Right atrium auricular region (tissue), 2 donors: ENCODE measurements at places on chromosomes 12 and 14.
A peak's percentile ranks its signal among the peaks of the same experiment; 100 is the strongest.

DNA sequence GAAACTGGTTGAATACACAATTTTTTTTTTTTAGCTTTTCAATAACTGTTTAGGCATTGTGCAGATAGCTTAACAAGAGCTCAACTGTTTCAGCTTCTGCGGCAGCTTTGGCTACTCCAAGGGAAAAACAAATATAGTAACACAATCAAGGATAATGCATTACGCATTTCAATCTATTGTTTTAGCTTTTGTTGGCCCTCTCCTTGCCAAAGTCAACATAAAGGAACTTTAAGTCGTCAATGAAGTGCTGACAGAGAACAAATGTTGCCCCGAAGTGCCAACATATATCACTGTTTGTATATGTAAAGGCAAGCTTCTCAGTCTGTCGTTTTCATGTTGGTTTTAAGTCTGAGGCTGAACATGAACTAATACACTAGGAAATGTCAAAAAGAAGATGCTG is 1087.4 kb upstream of the FLRT2 start:
- H3K36me3 ChIP-seq = no peaks in the 10 kb centered on the region
- H3K27ac ChIP-seq = no peak overlapping the region
- no peaks in the 10 kb centered on the region for H3K27me3 ChIP-seq
- no peak for DNase-seq
- no peaks in the 10 kb centered on the region for H3K4me1 ChIP-seq

GRCh38 chr12:110015132-110015531 is 15.9 kb downstream of the ANKRD13A start:
- no peaks in the 10 kb centered on the region for H3K4me1 ChIP-seq
- H3K36me3 ChIP-seq = peaks cover 54% of the 10 kb centered on the region
- H3K27ac ChIP-seq = no peak overlapping the region
- no peak for DNase-seq
- H3K4me3 ChIP-seq = no peak overlapping the region

- DNase-seq = no peak
- no peaks in the 10 kb centered on the region for H3K36me3 ChIP-seq
- no peaks in the 10 kb centered on the region for H3K27me3 ChIP-seq
- no peak overlapping the region for H3K4me3 ChIP-seq
Measured at GRCh38 chr14:63322897-63323573, 4.3 kb upstream of the GPHB5 start.

- no peak overlapping the region for H3K27ac ChIP-seq
- no peak for DNase-seq
- no peak overlapping the region for H3K4me3 ChIP-seq
Measured at GRCh38 chr14:98198385-98198784, 1073.6 kb downstream of the BCL11B start.

- H3K27me3 ChIP-seq = no peaks in the 10 kb centered on the region
- no peak for DNase-seq
- H3K36me3 ChIP-seq = no peaks in the 10 kb centered on the region
- no peak overlapping the region for H3K4me3 ChIP-seq
Measured at GRCh38 chr12:21169878-21170472, 39.0 kb downstream of the SLCO1B1 start.

DNA sequence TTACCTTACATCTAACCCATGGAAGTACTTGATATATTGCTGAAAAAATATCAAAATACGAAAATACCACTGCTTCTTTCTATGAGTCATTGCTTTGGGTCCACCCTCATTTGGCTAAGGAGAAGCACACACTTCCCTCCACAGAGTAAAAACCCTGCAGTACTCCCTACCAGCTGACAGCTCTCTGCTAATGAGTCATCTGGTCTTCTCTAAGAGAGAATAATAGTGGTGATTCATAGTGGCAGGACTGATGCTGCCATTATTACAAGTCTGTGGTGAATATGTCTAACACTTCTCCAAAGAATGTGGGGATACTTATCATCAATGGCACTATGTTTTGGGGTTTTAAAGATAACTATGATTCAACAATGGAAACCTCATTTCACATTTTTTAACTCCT is 90.7 kb downstream of the PPFIA2 start:
- no peaks in the 10 kb centered on the region for H3K4me1 ChIP-seq
- DNase-seq = no peak
- H3K36me3 ChIP-seq = no peaks in the 10 kb centered on the region
- H3K27me3 ChIP-seq = no peaks in the 10 kb centered on the region

- H3K27me3 ChIP-seq = no peaks in the 10 kb centered on the region
- H3K4me3 ChIP-seq = no peak overlapping the region
- no peak for DNase-seq
- H3K36me3 ChIP-seq = no peaks in the 10 kb centered on the region
Measured at GRCh38 chr12:116137318-116137717, 140.2 kb downstream of the MED13L start.

DNA sequence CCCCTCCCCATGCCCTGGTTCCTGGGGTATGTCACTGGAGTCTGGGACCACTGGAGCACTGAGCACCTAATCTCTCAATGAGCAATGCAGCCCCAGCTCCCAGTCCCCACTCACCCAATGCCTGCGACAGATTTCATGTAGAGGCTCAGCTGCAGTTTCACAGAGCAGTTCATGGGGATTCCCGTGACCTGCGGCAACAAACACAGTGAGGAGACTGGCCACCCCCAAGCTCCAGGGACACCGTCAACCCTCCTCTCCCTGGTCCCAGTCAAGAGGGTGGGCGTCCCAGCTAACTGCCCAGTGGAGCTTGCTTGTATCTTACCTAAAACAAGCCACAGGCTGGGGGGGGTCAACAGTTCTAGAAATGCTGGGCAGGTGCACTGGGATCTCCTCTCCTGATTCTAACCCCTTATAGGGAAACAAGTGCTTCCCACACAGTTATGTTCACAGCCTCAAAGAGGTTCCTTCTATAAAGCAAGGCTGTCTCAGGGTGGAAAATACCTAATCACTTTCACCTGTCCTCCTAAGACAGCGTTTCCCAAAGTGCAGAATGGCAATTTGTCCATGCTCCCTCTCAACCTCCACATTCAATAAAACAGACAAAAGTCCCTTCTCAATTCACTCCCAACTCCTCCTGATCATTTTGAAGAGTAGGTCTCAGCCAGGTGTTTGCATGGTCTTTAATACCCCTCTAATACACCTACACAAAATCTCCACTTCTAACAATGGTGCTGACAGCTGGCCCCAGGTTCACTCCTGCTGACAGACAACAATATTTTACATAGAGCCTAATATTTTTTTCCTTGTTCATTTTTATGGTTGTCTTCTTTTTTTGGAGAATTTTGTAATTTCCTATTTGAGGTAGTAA is 68.3 kb downstream of the SCARB1 start:
- H3K36me3 ChIP-seq = no peaks in the 10 kb centered on the region
- H3K27ac ChIP-seq = no peak overlapping the region
- DNase-seq = no peak
- no peaks in the 10 kb centered on the region for H3K27me3 ChIP-seq
- no peaks in the 10 kb centered on the region for H3K4me1 ChIP-seq

DNA sequence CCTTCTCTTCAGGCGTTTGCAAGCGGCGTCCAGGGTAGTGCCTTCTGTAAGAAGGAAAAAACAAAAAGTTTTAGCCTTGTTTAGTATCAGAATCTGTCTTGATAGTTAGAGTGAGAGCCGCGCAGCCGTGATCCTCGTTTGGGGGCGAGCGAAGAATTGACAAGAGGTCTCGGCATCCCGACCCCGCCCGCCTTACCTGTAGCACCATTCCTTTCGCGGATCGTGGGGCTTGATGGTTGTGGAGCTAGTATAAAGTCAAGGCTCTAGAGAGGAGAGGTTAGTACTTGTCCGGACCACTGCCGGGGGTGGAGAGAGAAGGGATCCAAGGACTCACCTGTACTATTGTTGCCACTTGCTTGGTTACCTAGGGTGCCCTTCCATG is 494 bp downstream of the TMTC3 start:
- DNase-seq = no peak
- H3K4me3 ChIP-seq = peak overlapping the region; percentile 82
- peak overlapping the region; percentile 51 for H3K27ac ChIP-seq
- no peaks in the 10 kb centered on the region for H3K27me3 ChIP-seq
- peaks cover 26% of the 10 kb centered on the region for H3K4me1 ChIP-seq

- H3K4me1 ChIP-seq = peaks cover 47% of the 10 kb centered on the region
- H3K27ac ChIP-seq = peak overlapping the region; percentile 97
- H3K27me3 ChIP-seq = no peaks in the 10 kb centered on the region
Measured at GRCh38 chr14:68977718-68978171, 1.4 kb downstream of the ACTN1 start.

- no peak overlapping the region for H3K27ac ChIP-seq
- no peaks in the 10 kb centered on the region for H3K4me1 ChIP-seq
- H3K36me3 ChIP-seq = no peaks in the 10 kb centered on the region
- no peak overlapping the region for H3K4me3 ChIP-seq
- no peaks in the 10 kb centered on the region for H3K27me3 ChIP-seq
Measured at GRCh38 chr12:130281153-130281799, 56.4 kb upstream of the PIWIL1 start.

- no peaks in the 10 kb centered on the region for H3K36me3 ChIP-seq
- H3K4me1 ChIP-seq = peaks cover 51% of the 10 kb centered on the region
- H3K27ac ChIP-seq = no peak overlapping the region
- no peak overlapping the region for H3K4me3 ChIP-seq
Measured at GRCh38 chr14:60653701-60654161, 4.5 kb upstream of the SIX1 start.

GRCh38 chr14:67502867-67503266 is 14.3 kb upstream of the TMEM229B start:
- H3K27me3 ChIP-seq = no peaks in the 10 kb centered on the region
- DNase-seq = no peak
- no peaks in the 10 kb centered on the region for H3K4me1 ChIP-seq
- no peaks in the 10 kb centered on the region for H3K36me3 ChIP-seq

GRCh38 chr12:16352481-16352880 is 5.0 kb downstream of the MGST1 start:
- DNase-seq = no peak
- no peaks in the 10 kb centered on the region for H3K4me1 ChIP-seq
- no peaks in the 10 kb centered on the region for H3K36me3 ChIP-seq
- no peak overlapping the region for H3K27ac ChIP-seq

- no peak overlapping the region for H3K27ac ChIP-seq
- no peaks in the 10 kb centered on the region for H3K36me3 ChIP-seq
- H3K4me1 ChIP-seq = peaks cover 19% of the 10 kb centered on the region
- DNase-seq = no peak
Measured at GRCh38 chr12:32512910-32513309, 113.6 kb downstream of the FGD4 start.

DNA sequence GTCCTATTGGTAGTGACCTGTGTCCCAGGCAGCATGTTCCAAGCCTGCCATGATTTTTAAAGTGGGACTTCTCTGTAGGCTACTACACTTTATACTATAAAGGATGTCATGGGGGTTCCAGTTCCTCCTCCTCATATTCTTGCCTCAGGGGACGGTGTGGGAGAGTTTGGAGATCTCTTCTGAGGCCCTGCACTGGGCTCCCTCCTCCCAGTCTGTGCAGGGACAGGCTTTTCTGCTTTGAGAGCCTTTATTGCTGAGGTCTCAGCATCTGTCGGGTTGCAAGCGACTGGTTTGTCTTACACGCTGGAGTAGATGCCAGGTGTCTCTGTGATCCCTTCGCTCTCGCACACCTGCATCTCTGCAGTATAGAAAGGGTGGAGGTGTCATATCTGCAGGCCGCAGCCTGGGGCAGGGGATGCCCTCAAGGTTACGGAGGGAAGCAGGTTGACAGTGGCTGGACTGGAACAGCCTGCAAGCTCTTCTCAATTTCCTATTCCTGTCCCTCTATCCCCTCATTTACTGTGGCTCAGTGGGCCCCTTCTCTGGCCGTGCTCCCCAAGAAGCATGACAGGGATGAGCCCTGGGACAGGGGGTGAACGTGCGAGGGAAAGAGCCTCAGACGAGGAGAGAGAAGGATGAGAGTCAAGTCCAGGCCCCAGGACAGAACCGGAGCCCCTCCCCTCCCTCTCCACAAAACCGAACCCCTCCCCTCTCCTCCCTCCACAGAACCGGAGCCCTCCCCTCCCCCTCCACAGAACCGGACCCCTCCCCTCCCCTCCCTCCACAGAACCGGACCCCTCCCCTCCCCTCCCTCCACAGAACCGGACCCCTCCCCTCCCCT is 51.3 kb downstream of the SLC6A12 start:
- no peaks in the 10 kb centered on the region for H3K4me1 ChIP-seq
- no peaks in the 10 kb centered on the region for H3K27me3 ChIP-seq
- no peaks in the 10 kb centered on the region for H3K36me3 ChIP-seq
- DNase-seq = no peak
- H3K4me3 ChIP-seq = no peak overlapping the region
- no peak overlapping the region for H3K27ac ChIP-seq

DNA sequence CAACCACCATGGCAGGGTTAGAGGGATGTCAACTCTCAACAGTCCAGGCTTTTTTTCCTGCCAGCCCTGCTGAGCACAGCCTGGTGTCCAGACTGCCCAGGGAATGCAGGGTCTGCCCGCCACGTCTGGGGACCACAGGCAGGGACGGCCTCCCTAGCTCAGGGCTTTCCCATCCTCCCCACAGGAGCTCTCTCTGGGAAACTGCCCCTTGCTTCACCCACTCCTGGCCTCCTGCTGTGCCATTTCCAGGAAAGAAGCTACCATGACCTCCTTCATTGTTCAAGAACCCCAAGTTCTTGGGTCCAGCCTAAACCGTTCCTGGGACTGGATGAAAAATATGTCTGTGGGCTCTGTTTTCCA is 4.8 kb downstream of the SCNN1A start:
- H3K4me1 ChIP-seq = peaks cover 7% of the 10 kb centered on the region
- DNase-seq = no peak
- no peaks in the 10 kb centered on the region for H3K27me3 ChIP-seq
- no peak overlapping the region for H3K4me3 ChIP-seq
- H3K36me3 ChIP-seq = no peaks in the 10 kb centered on the region

DNA sequence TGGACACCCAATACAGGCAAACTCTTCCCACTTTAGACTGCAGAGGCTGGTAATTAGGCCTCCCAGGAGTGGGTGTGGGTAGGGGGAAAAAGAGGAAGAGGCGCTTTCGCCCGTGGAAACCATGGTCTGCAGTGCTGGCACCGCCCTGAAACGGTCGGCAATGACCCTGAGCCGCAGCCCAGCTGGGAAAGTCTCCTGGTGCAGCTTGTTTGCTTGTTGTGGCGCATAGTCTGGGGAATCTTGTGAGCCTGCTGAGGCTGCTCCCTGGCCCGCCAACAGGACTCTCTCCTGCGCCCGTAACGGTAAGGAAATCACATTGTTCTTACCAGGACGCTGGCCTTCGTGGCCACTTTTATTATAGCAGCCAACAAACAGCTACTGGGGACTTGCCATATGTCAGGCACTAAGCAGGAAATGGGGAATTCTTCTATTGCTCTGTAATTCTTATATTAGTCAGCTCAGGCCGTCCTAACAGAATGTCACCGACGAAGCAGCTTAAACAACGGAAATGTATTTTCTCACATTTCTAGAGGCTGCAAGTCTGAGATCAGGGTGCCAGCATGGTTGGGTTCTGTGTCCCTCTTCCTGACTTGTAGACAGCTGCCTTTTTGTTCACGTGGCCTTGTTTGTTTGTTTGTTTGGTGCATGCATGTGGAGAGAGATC is 52.5 kb upstream of the RIN3 start:
- no peaks in the 10 kb centered on the region for H3K36me3 ChIP-seq
- H3K27ac ChIP-seq = peak overlapping the region; percentile 58
- H3K4me3 ChIP-seq = no peak overlapping the region

DNA sequence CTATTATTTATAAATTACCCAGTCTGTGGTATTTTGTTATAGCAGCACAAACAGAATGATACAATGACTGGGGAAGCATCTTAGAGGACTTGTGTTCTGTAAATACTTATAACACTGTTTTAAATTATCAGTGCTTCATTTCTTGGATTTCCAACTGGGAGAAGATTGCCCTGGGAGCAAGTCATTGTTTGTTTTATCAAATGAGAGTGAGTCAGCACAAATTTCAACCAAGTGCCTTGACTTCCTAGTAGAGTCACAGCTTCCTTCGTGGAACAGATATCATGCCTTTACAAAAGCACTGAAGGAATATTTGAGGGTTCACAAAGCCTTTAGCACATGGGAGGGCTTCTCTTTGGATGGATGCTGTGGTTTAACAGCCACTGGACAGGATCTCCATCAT is 234.1 kb downstream of the KTN1 start:
- DNase-seq = no peak
- H3K27ac ChIP-seq = no peak overlapping the region
- no peaks in the 10 kb centered on the region for H3K27me3 ChIP-seq
- no peaks in the 10 kb centered on the region for H3K4me1 ChIP-seq
- no peaks in the 10 kb centered on the region for H3K36me3 ChIP-seq
